Activated CD4-positive, alpha-beta T cell treated with anti-CD3 and anti-CD28 coated beads, Interleukin-2, amount 10 ng/mL, durations not matched to agents 24 days and 14 days (primary cell): ENCODE measurements at places on chromosomes 2 and 18. TPM values are rescaled to one million over a fixed set of nuclear protein-coding genes. Genes with fewer than 3 reads are reported as not detected.

DNA sequence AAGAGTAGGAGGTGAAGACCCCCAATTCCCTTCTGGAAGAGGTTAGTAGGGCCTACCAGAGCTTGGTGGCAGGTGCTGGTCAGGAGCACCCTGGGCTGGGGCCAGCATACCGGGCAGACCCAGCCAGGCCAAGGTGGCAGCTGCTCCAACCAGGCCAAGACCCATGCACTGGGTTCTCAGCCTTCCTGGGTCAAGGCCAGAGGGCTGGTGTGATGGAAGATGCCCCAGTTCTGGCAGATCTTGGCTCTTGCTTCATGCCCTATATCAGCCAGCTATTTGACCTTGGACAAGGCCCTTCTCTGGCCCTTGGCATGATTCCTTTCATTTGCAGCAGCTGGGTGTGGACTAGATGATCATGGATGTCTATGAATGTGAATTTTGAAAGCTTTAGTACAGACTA, 57.7 kb downstream of the PRKCE start:
- H3K27ac ChIP-seq, result no peak overlapping the region
- H3K36me3 ChIP-seq, result peaks cover 9% of the 10 kb centered on the region
- H3K4me3 ChIP-seq, result no peak overlapping the region
- no peaks in the 10 kb centered on the region for H3K4me1 ChIP-seq
- no peaks in the 10 kb centered on the region for H3K27me3 ChIP-seq

DNA sequence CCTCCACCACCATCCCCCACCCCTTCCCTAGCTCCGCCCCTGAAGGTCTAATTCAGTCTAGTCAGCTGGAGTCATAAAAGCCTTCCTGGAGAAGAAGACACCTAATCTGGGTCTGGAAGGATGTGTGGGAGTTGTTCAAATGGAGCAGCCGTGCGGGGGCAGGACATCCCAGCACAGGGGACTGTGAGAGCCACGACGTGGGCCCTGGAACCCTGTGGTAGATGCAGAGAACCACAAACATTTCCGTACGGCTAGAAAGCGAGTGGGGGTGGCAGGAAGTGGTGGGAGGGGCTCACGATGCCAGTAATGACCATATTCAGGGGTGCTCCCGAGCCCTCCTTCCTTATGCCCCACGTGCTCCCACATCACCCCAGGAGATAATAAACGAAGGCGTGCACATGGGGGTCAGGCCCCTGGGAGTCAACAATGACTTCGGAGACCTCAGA, 20.9 kb upstream of the COL6A3 start:
- H3K27ac ChIP-seq, result peak overlapping the region; percentile 95
- peaks cover 79% of the 10 kb centered on the region for H3K4me1 ChIP-seq
- H3K27me3 ChIP-seq, result no peaks in the 10 kb centered on the region
- peaks cover 18% of the 10 kb centered on the region for H3K36me3 ChIP-seq
- DNase-seq, result peak; percentile 92

- H3K36me3 ChIP-seq, result no peaks in the 10 kb centered on the region
- no peak overlapping the region for H3K4me3 ChIP-seq
- H3K27me3 ChIP-seq, result peaks cover 4% of the 10 kb centered on the region
- no peak overlapping the region for H3K27ac ChIP-seq
These were observed 96.7 kb upstream of the COPS8 start for GRCh38 chr2:236988690-236989624.

TCF23 gene
- total RNA-seq, result not detected in 2 replicates

HS1BP3 gene
- 7.1 and 8.9 TPM in 2 replicates for total RNA-seq

RGPD5 gene
- 27.8 and 29.7 TPM in 2 replicates for total RNA-seq

SIX3 gene
- total RNA-seq, result not detected in 2 replicates

DNA sequence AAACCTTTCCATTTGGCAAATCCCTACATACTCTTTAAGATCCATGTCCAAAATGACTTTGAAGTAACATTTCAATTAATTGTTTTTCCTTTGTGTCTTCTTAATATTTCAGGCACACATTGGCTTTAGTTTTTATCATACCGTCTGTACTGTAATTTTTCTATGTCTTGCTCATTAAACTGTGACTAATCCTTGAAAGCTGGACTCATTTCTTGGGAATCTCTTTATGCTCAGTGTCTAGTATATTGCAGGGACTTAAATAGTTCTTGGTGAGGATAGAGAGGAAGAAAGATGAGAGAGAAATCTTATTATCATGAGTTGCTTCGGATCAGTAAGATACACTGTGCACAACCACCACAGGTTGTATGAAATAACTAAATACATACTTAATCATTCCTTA, 448.3 kb upstream of the ST6GAL2 start:
- H3K27ac ChIP-seq, result no peak overlapping the region
- no peaks in the 10 kb centered on the region for H3K4me1 ChIP-seq
- H3K27me3 ChIP-seq, result no peaks in the 10 kb centered on the region
- no peak for DNase-seq

DNA sequence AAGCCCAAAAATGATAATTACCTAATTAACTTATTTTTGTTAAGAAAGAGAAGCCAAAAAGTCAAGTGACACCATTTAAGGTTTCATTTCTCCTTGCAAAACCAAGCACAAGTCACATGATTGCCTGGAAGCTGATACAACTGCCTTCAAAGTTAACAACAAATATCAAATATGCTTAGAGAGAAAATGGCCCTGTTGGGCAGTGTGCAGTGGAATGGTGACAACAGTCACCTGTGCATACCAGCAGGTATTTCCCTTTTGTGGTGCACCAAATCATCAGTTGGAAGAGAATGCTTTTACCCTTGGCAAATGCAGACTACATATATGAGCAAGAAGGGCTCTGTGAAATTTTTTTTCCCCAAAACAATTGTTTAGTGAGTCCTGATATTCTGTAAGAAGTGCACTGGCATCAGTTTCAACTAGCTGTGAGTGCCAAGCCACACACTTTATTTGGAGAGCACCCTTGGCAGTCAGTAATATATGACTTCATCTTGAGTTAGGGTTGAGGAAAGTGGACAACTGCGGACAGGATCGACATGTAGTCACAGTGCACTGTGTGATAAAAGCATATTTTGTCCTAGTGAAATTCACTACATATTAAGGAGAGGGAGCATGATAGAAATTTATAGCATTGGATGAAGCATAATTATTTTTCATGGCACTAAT, 74.9 kb upstream of the DOCK10 start:
- no peak overlapping the region for H3K4me3 ChIP-seq
- no peaks in the 10 kb centered on the region for H3K36me3 ChIP-seq
- no peak for DNase-seq

- no peak for DNase-seq
- H3K27ac ChIP-seq, result no peak overlapping the region
- H3K27me3 ChIP-seq, result no peaks in the 10 kb centered on the region
- H3K4me1 ChIP-seq, result no peaks in the 10 kb centered on the region
- H3K4me3 ChIP-seq, result no peak overlapping the region
- H3K36me3 ChIP-seq, result no peaks in the 10 kb centered on the region
These were observed 614.6 kb downstream of the SUCLG1 start for GRCh38 chr2:83844490-83844889.

- DNase-seq, result no peak
- no peaks in the 10 kb centered on the region for H3K4me1 ChIP-seq
- H3K27me3 ChIP-seq, result peaks cover 6% of the 10 kb centered on the region
These were observed 31.0 kb downstream of the CELF4 start for GRCh38 chr18:37534627-37535026.

- no peaks in the 10 kb centered on the region for H3K4me1 ChIP-seq
- H3K36me3 ChIP-seq, result no peaks in the 10 kb centered on the region
- no peak overlapping the region for H3K27ac ChIP-seq
- no peaks in the 10 kb centered on the region for H3K27me3 ChIP-seq
- no peak for DNase-seq
These were observed 182.1 kb upstream of the ZEB2 start for GRCh38 chr2:144702051-144702450.

GRCh38 chr2:223363085-223363484, 239.1 kb downstream of the SCG2 start:
- no peaks in the 10 kb centered on the region for H3K4me1 ChIP-seq
- H3K27ac ChIP-seq, result no peak overlapping the region
- no peaks in the 10 kb centered on the region for H3K36me3 ChIP-seq
- H3K27me3 ChIP-seq, result no peaks in the 10 kb centered on the region
- H3K4me3 ChIP-seq, result no peak overlapping the region

DNA sequence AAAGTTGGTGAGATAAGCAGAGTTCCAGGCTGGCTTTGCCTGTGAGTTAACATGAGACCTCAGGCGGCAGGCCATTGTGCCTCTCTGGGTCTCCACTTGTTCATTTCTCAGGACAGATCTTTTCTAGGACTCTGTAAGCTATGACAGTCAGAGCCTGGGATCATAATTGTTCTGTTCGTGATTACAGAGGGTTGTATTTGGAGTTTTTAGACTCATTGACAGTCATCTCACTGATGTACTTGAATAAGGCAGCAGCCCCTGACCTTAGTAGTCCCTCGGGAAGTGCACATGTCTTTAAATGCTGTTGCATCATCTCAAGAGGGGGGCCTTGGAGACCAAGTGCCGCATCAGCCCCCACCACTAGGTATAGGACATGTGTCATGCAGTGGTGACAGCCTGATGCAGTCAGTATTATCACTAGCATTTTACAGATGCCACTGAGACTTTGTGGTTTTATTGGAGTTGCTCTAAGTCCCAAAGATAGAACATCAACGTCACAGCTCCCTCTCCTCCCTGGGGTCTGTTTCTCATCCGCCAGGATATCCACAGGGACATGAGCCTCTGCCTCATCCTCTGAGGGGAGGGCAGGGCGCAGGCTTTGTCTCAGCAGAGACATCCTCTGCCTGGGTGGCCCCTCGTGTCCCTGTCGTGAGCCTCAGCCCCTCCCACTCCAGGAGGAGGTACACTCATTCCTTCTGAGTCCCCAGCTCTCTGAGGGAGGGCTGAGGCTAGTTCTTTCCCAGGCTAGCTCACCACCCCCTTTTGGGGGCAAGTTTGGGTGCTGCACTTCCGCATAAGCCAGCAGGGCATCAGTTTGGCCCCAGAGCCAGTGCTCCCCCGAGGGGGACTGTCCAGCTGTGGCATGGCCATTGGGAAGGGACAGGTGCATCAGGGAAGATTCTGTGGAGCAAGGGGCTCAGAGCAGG, 14.1 kb downstream of the GLI2 start:
- H3K27me3 ChIP-seq, result peaks cover 9% of the 10 kb centered on the region
- no peaks in the 10 kb centered on the region for H3K4me1 ChIP-seq
- no peak overlapping the region for H3K27ac ChIP-seq
- no peak overlapping the region for H3K4me3 ChIP-seq
- DNase-seq, result no peak
- H3K36me3 ChIP-seq, result no peaks in the 10 kb centered on the region

- no peaks in the 10 kb centered on the region for H3K4me1 ChIP-seq
- no peak overlapping the region for H3K27ac ChIP-seq
- no peak overlapping the region for H3K4me3 ChIP-seq
- no peak for DNase-seq
- H3K36me3 ChIP-seq, result no peaks in the 10 kb centered on the region
- H3K27me3 ChIP-seq, result no peaks in the 10 kb centered on the region
These were observed 53.3 kb upstream of the GULP1 start for GRCh38 chr2:188238386-188238785.

GRCh38 chr2:39313575-39313974, 69.8 kb upstream of the CDKL4 start:
- H3K36me3 ChIP-seq, result peaks cover 4% of the 10 kb centered on the region
- H3K27ac ChIP-seq, result no peak overlapping the region
- H3K4me1 ChIP-seq, result no peaks in the 10 kb centered on the region
- no peak for DNase-seq

DNA sequence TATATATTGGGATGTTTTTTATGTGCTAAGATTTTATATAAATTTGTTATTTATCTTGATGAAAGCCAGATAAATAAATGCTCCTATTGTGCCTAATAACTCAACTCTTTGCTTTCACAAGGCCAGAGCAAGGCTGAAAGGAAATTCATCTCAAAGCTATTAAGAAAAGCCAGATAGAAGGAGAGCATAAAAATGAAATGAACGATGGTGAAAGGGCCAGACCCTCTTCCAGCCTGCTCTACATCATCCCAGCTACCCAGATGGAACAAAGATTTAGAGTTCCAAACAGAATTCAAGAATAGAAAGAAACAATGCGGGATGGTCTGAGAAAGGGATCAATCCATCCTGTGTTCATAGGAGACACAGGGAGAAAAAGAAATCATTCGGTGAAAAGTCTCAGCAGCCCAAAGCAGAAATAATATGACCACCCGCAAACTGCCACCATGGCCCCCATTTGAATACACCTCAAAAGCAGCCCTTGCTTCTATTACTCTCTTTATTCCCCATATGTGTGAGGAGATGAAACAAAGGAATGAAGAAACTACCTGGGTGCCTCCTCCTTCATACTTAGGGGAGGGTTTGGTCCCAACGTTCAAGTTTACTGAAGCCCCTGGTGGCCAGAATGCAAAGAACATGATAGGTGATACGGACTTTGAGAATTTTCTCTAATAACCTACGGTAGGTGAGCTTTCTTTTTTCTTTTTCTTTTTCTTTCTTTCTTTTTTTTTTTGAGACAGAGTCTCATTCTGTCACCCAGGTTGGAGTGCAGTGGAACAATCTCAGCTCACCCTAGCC, 110.1 kb upstream of the FBXO11 start:
- H3K27ac ChIP-seq, result no peak overlapping the region
- H3K4me3 ChIP-seq, result no peak overlapping the region
- DNase-seq, result no peak
- no peaks in the 10 kb centered on the region for H3K4me1 ChIP-seq

- H3K4me3 ChIP-seq, result no peak overlapping the region
- H3K4me1 ChIP-seq, result peaks cover 47% of the 10 kb centered on the region
- no peaks in the 10 kb centered on the region for H3K27me3 ChIP-seq
- DNase-seq, result peak; percentile 52
- H3K27ac ChIP-seq, result peak overlapping the region; percentile 28
- peaks cover 2% of the 10 kb centered on the region for H3K36me3 ChIP-seq
These were observed 1.8 kb upstream of the RFX8 start for GRCh38 chr2:101476605-101477208.

DNA sequence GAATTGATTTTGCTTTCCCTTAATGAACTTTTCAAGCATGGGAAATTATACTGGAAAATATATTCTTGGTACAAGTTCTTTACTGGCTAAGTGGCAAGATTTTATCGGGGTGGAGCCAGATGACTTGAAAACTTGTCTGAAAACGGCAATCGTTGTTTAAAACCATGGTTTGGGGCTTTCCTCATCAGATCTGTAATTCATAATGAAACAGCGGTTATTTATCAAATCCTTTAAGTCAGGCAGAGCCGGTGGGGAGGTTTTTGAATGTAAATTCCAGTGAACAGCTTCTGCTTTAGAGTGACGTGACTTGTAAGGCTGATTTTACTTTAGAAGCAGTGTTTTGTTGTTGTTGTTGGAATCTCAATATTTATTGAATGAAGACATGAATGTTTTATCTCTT, 2.6 kb downstream of the SEC11C start:
- peak; percentile 66 for DNase-seq
- peaks cover 12% of the 10 kb centered on the region for H3K36me3 ChIP-seq
- peaks cover 54% of the 10 kb centered on the region for H3K4me1 ChIP-seq
- H3K27me3 ChIP-seq, result peaks cover 8% of the 10 kb centered on the region
- H3K27ac ChIP-seq, result peak overlapping the region; percentile 90

DNA sequence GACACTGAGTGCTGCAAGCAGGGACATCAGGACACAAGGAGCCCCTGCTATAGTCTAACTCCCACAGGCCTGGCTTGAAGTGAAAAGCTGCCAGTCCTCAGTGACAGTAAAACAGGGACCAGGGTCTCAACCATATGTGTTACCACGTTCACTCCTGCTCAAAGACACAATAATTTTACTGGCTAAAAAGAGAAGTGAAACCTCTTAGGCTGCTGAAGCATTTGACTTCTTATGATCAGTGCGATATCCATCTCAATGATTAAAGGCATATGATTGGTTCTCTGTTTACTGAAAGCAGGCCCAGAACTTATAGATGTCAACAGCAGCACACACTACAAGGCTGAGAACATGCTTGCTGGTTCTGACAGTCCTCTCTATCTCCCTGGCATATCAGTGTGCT, 129.8 kb upstream of the LMAN1 start:
- DNase-seq, result no peak
- H3K36me3 ChIP-seq, result no peaks in the 10 kb centered on the region
- no peak overlapping the region for H3K4me3 ChIP-seq

- H3K27me3 ChIP-seq, result no peaks in the 10 kb centered on the region
- peaks cover 23% of the 10 kb centered on the region for H3K4me1 ChIP-seq
- no peak overlapping the region for H3K4me3 ChIP-seq
- no peaks in the 10 kb centered on the region for H3K36me3 ChIP-seq
- H3K27ac ChIP-seq, result no peak overlapping the region
- DNase-seq, result no peak
These were observed 46.3 kb upstream of the RTN4 start for GRCh38 chr2:55096586-55096985.
